SW480 (cell line): ENCODE measurements at places on chromosomes 5 and 9.

- DNase-seq, result peak; percentile 45
These were observed 169.9 kb downstream of the NNT start for GRCh38 chr5:43772764-43773477.

- DNase-seq, result no peak
These were observed 45.1 kb upstream of the GARNL3 start for GRCh38 chr9:127219520-127219919.

DNA sequence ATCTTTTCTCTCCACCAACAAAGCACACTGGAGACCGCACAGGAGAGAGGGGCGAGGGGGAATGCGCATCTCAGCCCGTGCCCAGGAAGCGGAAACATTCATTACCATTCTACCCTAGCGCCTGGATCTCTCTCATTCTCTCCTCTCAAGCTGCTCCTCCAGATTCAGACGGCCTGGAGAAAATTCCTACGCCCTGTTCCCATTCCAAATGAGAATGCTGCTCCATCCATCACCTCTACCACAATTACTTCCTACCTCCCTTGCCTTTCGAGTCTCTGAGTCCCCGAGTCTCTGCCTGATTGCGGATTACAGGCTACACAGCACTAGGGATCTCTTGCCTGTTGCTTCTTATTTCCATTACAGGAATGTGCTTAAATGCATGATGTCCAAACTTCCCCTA lies 6.7 kb downstream of the DDX31 start:
- DNase-seq, result no peak

GRCh38 chr5:10826971-10827370 lies 65.9 kb upstream of the DAP start:
- DNase-seq, result no peak
